Hematopoietic multipotent progenitor cell treated with erythropoietin and hydrocortisone succinate and interleukin-3 and kit ligand, for 8 days (in vitro differentiated cells): ENCODE measurements at places on chromosomes 11 and 22.

- no peak for DNase-seq
Measured at GRCh38 chr22:29914165-29914564, 31.2 kb downstream of the MTMR3 start.

DNA sequence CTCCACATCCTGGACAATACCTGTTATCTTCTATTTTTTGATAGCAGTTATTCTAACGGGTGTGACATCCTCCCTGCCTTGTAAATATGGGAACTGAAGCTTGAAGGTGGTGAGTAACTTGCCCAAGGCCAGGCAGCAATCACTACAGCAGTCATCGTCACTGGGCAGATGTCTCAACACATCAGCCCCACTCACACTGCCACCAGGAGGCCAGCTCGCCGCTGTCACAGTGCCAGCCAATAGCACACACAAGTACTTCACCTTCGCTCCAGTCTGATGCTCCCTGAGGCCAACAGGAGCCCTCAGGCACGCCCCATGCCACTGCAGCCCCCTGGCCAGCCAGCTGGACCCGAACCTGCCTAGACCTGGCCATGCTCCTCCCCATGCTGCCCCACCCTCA lies 4.9 kb upstream of the TTLL1 start:
- peak; percentile 29 for DNase-seq

- no peak for DNase-seq
Measured at GRCh38 chr11:31237819-31238760, 131.4 kb downstream of the DCDC1 start.

GRCh38 chr22:19517171-19517500 lies 7.1 kb downstream of the CLDN5 start:
- DNase-seq, result no peak

GRCh38 chr11:5196067-5196466 lies 4.4 kb downstream of the OR51V1 start:
- DNase-seq, result no peak

GRCh38 chr11:71169313-71169712 lies 83.1 kb downstream of the SHANK2 start:
- no peak for DNase-seq
